ENCODE measurements at places on chromosomes 13 and 19.

DNA sequence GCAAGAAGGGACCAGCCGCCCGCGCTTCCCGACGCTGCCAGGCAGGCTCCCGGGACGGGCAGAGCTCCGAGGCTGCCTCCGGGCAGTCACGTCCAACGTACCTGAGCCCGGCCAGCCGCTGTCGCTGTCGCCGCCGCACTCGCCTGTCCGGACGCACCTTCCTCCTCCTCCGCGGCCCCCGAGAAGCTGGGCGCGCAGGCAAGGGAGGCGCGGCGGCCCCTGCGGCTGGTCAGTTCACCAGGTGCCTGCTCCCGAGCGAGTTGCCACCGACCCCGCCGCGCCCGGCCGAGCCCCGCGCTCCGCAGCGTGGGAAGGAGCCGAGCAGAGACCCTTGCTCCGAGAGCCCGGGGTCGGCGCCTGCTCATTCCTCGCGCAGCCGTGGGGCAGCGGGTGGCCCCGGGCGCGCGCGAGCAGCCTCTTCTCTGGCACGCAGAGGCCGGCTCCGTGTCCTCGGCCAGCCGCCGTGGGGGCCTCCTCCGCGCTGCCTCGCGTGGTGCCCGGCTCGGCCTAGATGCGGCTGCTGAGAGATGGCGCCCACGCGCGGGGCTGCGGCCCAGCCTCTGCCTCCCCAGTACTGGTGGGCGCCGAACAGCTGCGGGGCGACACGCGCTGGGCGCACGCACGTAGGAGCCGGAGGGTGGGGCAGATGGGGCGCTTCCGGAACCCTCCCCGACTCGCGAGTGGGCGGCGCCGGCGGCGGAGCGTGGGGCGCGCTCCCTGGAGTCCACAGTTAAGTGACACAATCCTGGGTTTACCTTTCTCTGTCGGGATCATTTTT is 419.4 kb downstream of the UQCRFS1 start:
- DNase-seq = no peak

- DNase-seq = no peak
Observed at GRCh38 chr19:58380037-58380661, 681 bp downstream of the ZNF837 start.

DNA sequence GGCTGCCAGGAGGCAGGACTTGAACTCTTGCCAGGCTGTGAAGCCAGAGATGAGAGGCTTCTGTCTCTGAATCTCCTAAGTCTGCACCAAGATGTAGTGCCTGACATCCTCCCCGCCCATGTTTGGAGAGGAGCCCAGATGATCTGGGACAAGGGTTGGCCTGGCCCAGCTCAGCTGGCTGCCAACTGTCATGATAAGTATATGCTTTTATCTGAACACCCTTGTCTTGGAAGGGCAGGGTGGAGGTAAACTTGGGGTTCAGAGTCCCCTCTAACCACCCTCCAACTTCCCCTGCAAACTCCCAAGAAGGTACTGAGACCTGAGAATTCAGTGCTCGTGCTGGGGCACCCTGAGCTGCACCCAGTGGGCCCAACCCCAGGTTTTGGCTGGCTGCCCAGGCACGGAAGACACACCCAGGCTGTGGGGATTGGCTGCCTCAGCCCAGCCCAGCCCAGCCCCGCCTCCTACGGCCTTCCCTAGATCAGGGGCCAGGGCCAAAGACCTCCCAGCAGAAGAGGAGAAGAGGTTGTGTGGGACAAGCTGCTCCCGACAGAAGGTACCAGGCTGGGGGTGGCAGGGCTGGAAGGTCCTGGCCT is at the start of gene CYP4F12:
CYP4F12 (plus strand) TSS at position 508 of the 596 bp plus-strand sequence. CDS start 443 bp downstream, outside the sequence.
- peak; percentile 99 for DNase-seq

- peak; percentile 12 for DNase-seq
Observed at GRCh38 chr13:84844473-84844872, 954.7 kb downstream of the SLITRK6 start.

DNA sequence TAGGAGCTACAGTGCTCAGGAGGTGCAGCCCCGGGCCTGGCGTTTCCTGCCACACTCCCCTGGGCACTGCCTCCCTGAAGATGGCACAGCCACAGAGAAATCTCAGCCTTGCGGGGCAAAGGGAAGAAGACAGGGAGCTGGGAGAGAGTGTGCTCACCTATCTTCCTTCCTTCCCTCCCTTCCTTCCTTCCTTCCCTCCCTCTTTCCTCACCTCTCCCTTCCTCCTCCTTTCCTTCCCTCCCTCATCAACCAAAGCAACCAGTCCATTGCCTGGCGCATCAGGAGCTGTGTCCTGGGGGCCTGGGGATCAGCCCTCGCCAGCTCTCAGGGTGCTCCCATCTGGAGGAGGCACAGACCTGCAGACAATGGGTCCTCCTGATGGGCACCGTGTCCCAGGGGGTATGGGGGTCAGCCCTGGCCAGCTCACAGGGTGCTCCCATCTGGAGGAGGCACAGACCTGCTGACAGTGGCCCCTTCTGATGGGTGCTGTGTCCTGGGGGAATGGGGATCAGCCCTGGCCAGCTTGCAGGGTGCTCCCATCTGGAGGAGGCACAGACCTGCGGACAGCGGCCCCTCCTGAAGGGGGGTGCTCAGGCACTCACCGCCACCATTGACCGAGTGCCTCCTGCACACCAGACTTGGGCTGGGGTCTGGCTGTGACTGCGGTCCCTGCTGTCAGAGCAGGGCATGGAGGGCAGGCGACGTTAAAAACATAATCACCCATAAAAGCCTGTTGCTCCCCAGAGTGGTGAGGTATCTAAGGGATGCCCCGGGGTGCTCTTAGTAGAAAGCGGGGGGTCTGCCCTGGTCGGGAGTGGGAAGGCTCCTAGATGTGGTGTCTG is 120.2 kb downstream of the URI1 start:
- DNase-seq = no peak

DNA sequence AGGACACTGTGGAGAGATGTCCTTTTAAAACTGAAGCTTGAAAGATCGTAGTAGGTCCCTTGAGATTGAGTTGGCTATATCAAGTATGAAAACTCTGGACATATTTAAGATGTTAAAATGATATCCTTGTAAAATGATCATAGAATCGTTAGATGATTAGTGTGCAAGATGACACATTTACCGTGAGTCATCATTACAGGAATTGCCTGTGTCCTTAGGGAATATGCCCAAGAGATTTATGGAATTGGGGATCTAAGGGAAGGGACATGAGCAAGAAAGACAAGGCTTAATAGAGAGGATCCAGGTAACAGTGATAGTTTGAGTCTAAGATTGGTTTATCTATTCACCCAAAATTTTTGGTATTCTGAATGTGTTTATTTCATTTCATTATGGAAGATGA is 233.7 kb downstream of the GPC5 start:
- no peak for DNase-seq

GRCh38 chr19:42132030-42132628 is at the start of gene POU2F2:
POU2F2 (minus strand) TSS chr19:42132446; CDS start chr19:42132411, 35 bp downstream.
- no peak for DNase-seq

DNA sequence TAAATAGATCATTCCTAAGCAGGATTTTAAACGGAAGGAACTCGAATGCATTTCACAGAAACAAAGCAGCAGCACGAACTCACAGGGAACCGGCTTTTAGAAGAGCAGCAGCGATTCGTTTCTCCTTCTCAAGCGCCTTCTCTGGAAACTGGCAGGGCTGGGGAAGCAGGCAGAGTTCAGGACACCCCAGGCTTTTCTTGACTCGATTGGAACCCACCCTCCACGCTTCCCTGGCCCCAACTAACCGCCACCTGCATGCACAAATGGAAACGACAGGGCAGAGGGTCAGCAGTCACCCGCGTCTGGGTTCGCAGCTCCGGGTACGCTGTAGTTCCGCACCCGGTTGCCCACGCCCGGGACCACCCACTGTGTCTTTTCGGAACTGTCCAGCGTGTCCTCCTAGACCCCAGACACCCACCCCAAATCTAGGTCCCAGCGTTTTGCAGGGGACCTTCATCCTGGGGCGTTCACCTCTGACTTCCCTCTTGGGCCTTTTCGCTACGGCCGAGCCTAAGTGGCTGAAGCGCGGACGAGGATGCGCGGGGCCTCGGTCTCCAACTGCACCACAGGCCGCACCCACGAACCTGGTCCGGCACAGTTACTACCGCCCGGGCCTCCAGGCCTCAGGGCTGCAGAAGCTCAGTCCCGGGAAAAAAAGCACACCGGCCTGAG is 500 bp downstream of the ZFP30 start:
- DNase-seq = peak; percentile 40

- no peak for DNase-seq
Observed at GRCh38 chr13:80685942-80686341, 345.0 kb upstream of the SPRY2 start.

- no peak for DNase-seq
Observed at GRCh38 chr19:30910485-30911240, 438.6 kb downstream of the TSHZ3 start.

GRCh38 chr13:46983881-46984280 is 87.0 kb upstream of the HTR2A start:
- DNase-seq = no peak

DNA sequence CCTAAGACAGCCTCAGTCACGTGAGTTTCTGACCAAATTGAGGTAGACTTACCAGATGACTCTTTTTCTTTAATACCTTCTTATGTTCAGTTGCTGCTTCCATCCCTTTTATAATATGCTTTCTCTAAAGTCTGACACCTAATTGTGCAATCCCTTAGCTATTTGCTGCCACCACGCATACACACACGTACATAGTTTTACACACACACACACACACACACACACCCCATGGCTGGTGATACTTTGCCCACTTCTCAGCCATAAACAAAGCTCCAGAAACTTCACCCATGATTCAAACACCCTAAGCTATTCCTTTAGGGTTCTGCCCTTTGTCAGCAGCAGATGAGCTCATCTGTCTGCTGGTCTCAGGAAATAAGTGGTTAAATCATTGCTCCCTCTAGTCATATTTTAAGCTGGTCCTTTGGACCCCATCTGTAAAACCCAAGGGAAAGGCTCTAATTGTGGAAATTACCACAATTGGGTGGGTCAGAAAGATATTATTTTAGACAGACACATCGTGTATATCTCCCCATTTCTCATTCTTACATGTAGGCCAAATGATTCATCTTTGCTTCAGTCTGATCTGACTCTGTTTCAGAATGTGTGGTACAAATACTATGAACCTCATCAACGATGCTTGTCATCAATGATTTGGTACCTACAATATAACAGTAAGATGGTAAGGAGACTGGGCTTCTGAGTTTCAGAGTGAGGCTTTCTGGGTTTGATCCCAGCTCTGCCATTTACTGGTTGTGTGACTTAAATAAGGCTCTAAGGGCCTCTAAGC is 69.2 kb downstream of the NALCN start:
- DNase-seq = no peak

DNA sequence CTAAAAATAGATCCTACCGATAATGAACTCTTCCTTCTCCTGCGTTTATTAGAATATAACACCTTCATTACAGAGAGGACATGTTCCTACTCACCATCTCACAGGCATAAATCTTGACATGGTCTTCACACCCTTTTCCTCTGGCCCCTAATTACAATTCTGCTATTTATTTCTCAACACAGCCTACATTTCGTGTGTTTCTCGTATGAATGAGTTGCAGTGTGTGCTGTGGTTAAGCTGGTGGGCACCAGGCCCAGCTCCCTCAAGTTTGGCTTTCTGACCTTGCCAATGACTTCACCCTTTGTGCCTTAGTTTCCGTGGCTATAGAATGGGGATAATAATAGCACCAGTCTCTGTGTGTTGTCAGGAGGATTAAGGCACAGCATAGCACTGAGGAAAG is 12.3 kb upstream of the KATNAL1 start:
- no peak for DNase-seq

DNA sequence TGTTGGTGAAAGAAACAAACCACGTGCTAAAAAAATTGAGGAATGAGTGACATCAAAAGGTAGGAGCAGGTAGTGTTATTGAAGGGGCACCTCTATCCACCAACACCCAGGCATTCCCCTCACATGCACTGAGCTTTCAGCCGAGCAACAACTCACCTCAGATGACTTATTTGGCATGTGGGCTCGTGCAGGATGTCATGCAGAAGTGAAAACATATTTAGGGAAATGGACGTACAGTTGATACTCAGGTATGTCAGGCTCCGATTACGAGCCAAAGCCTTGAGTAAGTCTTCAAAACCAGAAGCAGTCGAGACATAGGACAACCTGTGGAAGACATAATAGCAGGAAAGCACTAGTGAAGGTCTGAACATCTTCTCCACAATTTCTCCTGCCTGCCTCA is 30.4 kb downstream of the NLRP11 start:
- DNase-seq = no peak

DNA sequence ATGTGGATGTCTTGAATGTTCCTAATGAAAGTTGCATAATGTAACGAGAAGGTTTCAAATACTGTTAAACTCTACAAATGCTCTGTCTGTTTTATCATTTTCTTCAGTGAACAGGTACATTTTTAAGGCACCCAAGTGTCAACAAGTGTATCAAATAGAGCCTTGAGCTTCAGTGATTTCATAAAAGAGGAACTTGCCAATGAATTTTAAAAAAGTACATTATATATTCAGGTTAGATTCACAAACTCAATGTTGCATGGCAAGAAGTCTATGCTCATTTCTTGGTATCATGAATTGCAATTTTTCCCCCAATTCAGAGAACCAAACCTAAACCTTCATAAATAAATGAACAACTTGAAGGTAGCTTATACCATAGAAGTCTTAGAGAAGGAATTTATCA is 838.8 kb downstream of the PCDH9 start:
- no peak for DNase-seq

- no peak for DNase-seq
Observed at GRCh38 chr13:29721766-29722165, 126.3 kb upstream of the SLC7A1 start.

DNA sequence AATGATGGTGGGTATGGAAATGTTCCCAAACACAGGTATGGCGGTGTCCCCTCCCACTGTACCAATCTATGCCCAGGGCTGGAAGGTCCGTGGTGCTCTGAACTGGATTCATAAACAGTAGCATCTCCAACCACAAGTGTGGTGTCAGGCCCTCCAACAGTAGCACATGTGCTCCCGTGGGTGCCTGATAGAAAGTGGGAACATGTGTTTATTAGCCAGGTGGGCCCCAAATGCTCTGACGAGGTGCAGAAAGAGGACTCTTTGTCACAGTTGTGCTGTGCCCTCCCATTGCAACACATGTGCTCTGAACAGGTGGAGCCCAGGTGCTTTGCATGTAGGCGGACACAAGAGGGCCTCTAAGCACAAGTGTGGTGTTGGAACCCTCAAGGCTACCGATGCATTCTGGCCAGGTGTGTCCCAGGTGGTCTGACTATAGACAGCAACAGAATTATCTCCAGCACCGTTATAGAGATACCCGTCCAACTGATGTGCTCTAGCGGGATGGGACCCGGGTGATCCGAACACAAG is 75.4 kb upstream of the ZNF30 start:
- DNase-seq = no peak

DNA sequence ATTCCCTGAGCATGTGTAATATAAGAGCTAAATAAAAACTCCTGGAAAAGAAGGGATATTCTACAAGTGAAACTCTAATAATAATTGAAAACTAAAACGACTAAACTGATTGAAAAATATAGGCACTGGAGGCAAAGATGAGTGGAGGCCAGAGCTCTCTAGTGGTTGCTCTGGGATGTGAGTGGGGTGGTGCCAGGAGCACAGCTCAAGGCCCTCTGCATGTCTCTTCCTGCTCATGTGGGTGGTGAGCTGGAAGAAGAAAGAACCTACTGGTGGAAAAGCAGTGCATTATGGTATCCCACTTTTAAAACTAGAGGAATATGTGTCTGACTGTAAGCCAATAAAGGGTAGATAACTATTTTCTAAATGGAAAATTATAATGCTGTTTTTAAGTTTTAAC is 15.8 kb upstream of the ARHGEF7 start:
- no peak for DNase-seq
